ENCODE measurements at places on chromosomes 5 and 9. TPM values are rescaled to one million over a fixed set of nuclear protein-coding genes. Genes with fewer than 3 reads are reported as not detected.

The ST8SIA4 gene
- total RNA-seq: 2.1 TPM

The GPRIN1 gene
- 12.3 TPM for total RNA-seq

The PRELID1 gene
- total RNA-seq: 434 TPM

The DOCK8 gene
- total RNA-seq: 1.3 TPM

The WDR38 gene
- not detected for total RNA-seq

The ECM2 gene
- 0.17 TPM for total RNA-seq

The SLC35D2 gene
- total RNA-seq: 18.6 TPM

The GHR gene
- not detected for total RNA-seq

The LSM11 gene
- 9.0 TPM for total RNA-seq

The OR13F1 gene
- not detected for total RNA-seq

The LHX3 gene
- total RNA-seq: not detected

All from Daoy (cell line).